Fibroblast of pulmonary artery (primary cell): ENCODE measurements at places on chromosomes 2 and 18.

DNA sequence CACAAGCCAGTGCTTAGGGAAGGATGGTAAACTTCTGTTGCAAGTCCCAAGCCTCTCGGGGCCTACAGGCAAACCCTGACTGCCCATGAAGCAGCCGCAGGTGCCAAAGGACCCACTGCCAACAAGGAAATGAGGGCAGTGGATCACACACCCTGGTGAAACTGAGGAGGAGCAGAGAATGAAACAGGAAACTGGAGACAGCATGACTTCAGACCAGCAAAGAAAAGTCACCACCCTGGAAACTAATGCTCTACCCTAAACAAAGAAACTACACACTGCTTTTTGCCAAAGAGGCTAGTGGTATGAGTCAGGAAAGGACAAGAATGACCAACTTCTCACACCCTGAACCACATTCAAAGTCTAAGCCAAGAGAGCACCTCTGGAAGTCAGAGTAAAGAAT, 97.2 kb downstream of the MYO5B start:
- DNase-seq = no peak

GRCh38 chr2:77428946-77429345, 93.2 kb downstream of the LRRTM4 start:
- no peak for DNase-seq

- DNase-seq = no peak
Observed at GRCh38 chr18:79383388-79384056, 12.2 kb upstream of the NFATC1 start.

GRCh38 chr2:116917196-116917595, 897.3 kb upstream of the DDX18 start:
- no peak for DNase-seq

DNA sequence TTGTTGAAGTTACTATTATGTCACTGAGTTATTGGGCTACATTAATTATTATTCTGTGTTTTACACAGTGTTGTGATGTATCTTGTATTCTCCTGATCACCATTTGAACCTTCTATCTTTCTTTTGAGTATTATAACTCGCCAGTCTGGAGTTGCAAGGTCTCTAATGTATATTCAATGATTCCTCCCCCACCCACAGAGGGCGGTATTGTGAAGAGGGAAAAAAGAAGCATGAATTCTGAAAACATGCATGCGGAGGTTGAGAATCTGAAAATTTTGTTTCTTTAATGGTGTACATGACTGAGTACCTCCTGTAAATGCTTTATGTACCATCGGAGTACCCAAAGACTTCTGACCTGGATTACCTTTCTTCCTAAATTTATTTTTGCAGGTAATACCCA, 266.6 kb downstream of the NR4A2 start:
- no peak for DNase-seq

DNA sequence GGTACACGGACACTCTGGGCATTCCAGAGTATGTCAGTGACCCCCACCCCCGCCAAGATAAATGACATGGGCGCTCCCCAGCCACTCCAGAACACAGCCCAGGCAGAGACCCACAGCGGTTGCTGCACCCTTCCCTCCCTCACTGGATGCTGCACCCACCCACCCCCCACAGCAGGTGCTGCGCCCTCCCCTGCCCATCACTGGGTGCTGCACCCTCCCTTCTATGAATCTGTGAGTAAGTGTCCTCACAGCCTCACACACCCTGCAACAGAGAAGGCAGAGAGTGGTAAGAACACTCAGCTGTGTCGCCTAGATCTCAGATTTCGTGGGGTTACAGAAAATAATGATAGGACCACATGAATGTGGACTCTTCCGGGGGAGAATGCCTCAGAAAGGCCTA, 23.5 kb downstream of the CHMP1B start:
- no peak for DNase-seq

DNA sequence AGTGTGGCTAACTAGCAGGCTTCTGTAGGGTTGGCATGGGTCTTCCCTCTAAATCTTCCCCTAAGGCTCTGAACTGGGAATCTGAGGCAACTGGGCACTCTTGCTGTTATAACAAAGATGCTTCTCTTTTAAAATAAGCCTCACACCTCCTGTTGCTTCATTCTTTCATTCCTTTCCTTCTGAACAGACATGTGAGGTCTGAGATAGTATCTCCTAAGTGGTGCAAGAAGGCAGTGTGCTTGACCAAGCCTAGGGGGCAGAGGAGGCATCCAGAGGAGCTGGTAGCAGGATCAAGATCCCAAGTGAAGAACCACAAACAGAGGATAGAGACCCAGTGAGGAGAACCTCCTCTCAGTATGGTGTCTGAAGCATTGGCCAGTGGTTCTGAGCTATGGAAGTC, 90.9 kb downstream of the TTC27 start:
- DNase-seq = no peak

DNA sequence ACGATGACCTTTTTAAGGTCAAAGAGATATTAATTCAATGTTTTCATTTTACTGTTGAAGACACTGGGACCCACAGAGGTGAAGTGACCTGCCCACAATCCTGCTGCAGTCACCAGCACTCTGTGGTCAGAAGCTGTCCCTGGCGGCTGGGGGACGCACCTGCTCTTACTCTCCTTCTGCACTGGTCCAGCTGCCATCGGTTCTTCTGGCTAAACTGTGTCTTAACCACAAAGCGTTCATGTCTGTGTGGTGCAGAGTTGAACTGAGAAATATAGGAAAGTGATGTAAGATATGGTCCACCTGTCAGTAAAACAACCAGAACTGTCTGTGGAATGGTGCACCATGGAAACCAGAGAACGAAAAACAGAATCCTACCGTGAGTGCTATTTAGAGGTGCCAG, 44.9 kb upstream of the SMIM21 start:
- DNase-seq = no peak

- DNase-seq = peak; percentile 80
Observed at GRCh38 chr2:200603972-200604371, 18.2 kb downstream of the AOX1 start.

DNA sequence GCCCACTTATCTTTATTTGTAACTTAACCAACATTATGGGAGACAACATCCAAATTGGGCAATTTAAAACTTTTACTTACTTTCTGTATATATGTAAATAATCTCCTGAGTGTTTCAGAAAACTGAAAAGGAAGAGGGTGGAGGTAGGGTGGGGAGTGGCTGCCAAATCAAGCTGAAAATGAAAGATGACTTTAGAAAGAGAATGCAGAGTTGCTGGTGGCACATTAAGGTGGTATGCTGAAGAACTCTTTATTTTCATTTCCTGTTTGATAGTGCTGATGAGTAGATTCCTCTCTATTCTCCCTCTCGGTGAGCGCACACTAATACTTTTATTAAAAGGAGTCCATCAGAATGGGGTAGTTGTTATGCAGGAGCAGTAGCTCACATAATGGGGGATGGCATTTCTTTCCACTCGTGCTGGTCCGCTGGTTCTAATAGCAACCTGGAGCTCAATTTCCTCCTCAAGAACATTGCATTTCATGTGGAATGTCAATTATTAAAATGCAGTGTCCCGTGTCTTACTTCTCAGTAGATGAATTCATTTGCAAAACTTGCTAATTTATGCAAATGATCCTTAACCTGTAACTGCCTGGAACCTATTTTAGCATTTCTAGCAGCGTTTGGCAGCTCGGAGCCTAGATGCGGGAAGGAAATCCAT, 466.9 kb upstream of the HNRNPA3 start:
- DNase-seq = no peak

DNA sequence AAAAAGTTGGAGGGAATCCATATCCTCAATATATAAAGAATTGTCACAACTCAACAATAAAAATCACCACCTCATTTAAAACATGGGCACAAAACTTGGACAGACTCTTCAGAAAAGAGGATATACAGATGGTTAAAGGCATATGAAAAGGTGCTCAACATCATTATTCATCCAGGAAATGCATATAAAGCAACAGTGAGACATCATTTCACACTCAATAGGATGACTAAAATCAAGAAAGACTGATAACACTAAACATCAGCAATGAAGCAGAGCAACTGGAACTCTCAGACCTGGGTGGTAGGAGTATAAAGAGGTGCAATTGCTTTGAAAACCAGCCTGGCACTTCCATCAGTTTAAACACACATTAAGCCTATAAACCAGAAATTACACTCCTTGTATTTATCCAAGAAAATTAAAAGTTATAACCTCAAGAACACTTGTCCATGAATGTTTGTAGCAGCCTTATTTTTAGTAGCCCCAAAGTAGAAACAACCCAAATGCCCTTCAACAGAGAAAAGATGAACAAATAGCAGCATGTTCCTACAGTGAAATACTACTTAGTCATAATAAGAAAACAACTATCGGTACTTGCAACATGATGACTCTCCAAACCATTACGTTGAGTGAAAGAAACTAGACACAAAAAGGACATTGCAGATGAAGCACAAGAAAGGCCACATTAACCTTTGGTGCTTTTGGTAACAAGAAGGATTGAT, 79.1 kb upstream of the TANC1 start:
- DNase-seq = no peak

- DNase-seq = peak; percentile 33
Observed at GRCh38 chr2:200809506-200810251, 2.0 kb upstream of the BZW1 start.

- DNase-seq = no peak
Observed at GRCh38 chr2:55017880-55018279, 32.4 kb downstream of the RTN4 start.

- no peak for DNase-seq
Observed at GRCh38 chr2:148943097-148943496, 68.1 kb downstream of the KIF5C start.

DNA sequence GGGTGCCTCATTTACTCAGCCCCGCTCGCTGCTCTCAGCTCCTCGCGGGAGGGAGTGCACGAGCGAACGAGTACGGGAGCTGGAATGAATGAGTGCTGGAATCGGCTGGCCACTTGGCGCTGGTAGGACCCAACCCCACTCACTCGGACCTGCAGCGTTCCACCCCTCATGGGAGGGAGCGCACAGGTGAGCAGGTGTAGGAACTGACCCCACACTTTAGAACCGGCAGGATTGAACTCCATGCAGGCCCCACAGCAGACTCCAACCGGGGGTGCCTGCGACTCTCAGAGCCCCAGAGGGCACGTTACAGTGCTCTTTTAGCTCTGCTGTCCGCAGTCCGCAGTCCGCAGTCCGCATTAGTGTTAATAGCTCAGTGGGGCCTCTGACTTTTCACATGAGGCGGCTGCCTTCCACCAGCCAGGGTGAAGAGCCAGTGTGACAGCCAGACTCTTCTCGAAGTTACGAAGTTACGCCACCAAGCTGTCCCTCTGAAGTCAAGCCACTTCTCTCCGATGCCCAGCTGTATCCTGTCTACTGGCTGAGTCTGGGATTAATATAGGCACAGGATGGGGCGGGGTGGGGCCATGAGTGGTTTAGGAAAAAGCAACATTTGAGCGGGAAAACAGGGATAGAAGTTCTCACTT, 102.7 kb upstream of the ARHGAP15 start:
- no peak for DNase-seq

GRCh38 chr2:127589841-127590240, 54.4 kb downstream of the MYO7B start:
- no peak for DNase-seq

DNA sequence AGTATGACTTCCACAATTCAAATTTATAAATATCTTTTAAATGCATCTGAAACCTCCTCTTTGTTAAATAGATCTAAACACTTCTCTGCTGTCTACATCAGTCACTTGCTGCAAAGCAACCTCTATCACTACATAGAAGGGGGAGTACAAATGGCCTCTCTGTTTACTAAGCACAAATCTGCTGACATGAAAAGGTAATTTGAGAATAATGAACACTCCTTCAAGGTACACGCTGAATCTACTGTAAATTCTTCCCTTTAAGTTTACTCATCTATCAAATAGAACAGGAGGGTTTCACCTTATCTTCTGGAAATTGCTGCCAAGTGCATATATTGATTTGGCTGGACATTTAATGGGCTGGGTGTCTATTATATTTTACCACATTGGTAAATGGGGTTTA, 879.6 kb downstream of the SUCLG1 start:
- DNase-seq = no peak

DNA sequence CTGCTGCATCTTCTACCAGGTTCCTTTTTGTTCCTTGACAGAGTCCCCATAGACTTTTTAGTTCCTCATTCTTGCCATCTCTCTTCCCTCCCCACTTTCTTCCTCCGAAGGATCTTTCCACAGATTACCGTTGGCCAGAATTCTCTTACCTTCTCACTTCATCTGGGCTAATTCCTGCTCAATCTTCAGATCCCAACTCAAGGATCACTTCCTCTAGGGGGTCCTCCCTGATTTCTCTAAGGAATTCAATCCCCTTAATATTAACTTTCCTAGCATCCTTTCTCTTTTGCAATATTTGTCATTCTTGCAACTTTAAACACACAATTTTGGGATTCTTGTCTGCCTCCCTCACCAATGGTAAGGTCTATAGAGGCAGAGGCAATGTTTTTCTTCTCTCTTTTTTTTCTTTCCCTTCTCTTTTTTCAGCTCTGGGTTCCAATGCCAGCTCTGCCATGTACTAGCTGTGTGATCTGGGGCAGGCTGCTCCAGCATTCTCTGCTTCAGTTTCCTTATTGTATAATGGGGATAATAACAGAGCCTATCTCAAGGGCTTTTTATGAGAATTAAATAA, 5.4 kb upstream of the KCNE4 start:
- DNase-seq = no peak

- DNase-seq = no peak
Observed at GRCh38 chr2:241563571-241563980, 5.0 kb downstream of the BOK start.

DNA sequence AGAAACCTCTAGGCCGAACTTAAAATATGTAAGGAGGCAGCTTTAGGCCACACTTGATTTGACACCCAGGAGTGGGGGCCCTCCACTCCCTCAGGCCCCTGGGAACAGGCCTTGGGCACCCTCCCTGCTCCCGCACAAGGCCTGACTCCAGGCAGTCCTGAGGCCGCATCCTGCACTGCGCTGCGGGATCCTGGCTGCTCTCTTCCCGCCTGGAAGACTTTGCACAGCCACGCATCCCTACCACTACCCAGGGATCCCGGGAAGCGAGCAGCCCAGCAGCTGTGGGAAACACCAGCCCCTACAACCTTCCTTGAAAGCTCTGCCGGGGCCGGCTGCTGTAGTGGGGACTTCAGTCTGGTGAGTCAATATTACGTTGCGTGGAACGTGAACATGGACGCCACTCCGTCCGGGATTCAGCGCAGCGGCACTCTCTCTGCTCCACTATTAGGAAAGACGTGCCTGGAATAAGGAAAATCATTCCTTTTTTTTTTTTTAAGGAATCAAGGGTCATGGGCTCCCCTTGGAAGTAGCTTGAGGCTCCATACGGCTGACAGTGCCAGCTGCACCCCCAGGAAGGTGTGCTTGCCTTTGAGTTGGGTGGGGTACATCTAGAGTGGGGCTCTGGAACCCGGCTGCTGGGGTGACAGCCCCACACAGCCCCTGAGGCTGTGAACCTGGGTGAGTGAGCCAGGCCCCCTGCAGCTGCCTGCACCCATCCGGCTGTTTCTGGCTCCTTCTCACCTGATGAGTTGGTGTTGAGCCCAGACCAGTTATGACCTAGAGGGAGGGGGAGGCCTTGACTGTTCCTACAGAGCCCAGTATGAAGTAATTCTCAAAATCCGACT, 119.2 kb upstream of the TMEM18 start:
- no peak for DNase-seq

- peak; percentile 70 for DNase-seq
Observed at GRCh38 chr18:46148810-46149209, 44.6 kb downstream of the HAUS1 start.

- DNase-seq = peak; percentile 64
Observed at GRCh38 chr2:75064691-75065396, 106.4 kb downstream of the POLE4 start.
